CD4-positive, alpha-beta T cell treated with Interleukin-4 for 4 hours (primary cell): ENCODE measurements at places on chromosomes 5 and 9.

DNA sequence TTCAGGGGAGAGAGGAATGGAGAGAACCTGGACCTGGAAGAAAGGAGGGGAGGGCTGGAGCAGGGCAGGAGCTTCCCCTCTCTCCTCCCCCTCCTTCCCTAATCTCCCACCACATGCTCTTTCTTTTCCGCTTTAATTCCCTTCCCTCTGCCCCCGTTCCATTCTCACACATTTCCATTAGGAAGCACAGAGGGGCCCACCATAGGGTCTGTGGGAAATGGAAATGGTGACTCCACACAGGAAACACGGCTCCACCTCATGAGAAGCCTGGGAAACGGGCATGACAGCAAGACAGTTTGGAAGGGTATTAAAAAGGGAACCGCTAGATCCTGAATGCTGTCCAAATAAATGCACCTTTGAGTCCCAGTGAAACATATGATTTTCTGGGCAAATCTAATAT, 64.9 kb upstream of the ENTREP1 start:
- no peak for DNase-seq

- DNase-seq: peak; percentile 55
These were observed 177.2 kb downstream of the OSTF1 start for GRCh38 chr9:75265525-75265972.

DNA sequence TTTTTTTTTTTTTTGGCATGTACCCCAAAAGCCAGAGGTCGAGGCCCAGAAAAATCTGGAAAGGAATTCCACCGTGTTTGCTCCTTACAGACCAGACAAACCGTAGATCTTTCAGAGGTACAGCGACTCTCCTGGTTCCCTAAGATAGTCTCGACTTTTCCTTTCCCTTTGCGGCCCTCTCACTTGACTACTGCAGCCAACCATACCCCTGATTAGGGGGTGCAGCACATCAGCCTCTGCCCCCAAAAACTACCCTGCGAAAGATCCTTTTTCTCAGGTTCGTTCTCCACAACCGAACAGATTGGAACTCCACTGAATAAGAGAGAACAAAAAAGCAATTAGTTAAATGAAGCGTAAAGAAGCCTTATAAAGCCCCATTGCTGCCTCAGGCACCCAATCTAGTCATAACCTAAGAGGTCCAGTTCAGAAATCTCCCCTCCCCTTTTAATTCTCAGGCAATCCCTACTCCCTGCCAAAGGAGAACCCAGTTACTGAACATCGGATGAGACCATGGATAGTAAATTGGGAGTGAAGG, 379 bp upstream of the TICAM2 start:
- DNase-seq: no peak

- no peak for DNase-seq
These were observed 7.2 kb downstream of the NDUFS6 start for GRCh38 chr5:1808439-1808838.

- no peak for DNase-seq
These were observed 11.7 kb downstream of the MED7 start for GRCh38 chr5:157130925-157131324.

DNA sequence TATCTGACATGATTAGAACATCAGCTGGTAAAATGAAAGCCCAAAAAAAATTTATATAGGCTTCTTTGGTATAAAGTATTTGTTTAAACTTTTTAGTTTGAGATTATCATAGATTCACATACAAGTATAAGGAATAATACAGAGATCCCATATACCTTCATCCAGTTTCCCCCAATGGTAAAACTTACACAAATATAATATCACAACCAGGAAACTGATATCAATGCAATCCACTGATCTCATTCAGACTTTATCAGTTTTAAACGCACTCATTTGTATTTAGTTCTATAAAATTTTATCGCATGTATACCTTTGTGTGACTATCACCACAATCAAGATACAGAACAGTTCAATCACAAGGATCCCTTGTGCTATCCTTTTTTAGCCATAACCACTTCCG, 3.8 kb downstream of the FAM114A2 start:
- no peak for DNase-seq

- no peak for DNase-seq
These were observed at the start of gene CCDC180 for GRCh38 chr9:97307500-97308163. CCDC180 (plus strand) TSS chr9:97307659; CDS start chr9:97308064, 405 bp downstream.

- peak; percentile 7 for DNase-seq
These were observed at the start of gene SLC35D2 for GRCh38 chr9:96383165-96383942. SLC35D2 (minus strand) TSS chr9:96383711; CDS start chr9:96383634, 77 bp downstream.

- DNase-seq: no peak
These were observed 44.5 kb upstream of the DPYSL3 start for GRCh38 chr5:147554261-147554817.

DNA sequence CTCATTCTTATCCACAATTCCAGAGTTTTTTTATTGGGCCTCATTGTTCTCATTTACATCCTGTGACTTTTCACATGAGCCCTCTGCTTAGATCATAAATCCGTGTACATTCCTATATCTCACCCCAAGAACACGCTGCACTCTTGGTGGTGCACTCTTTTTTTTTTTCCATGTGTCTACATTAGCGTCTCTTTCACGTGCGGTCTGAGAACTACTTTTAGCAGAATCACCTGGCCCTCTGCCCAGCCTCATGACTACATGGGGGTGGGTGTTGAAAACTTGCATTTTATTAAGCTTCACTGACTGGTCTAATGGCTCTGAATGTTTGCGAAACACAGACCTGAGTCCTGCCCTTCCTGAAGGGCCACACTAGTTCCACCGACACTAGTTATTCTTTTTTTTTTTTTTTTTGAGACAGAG, 18.6 kb downstream of the C9orf57 start:
- DNase-seq: no peak

GRCh38 chr5:97635553-97635952, 452.5 kb upstream of the RIOK2 start:
- no peak for DNase-seq

- no peak for DNase-seq
These were observed 36.6 kb upstream of the GABRP start for GRCh38 chr5:170746961-170747340.

DNA sequence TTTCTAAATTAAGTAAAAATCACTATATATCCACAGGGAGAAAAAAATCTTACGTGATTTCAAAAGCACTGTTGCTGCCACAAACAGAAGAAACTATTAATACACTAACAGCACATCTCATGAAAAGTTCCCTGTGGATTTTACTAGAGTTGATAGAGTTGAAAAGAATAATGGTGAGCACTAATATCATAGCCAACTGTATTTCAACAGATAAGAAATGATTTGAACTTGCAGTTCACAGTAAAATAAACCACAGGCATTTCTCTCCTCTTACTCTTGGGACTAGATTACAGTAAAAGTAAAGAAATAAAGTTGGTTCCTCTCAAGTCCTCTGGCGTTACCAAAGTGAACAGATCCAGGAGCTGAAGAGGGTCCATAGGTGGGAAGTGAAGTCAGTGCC, 27.9 kb downstream of the AGTPBP1 start:
- DNase-seq: no peak

DNA sequence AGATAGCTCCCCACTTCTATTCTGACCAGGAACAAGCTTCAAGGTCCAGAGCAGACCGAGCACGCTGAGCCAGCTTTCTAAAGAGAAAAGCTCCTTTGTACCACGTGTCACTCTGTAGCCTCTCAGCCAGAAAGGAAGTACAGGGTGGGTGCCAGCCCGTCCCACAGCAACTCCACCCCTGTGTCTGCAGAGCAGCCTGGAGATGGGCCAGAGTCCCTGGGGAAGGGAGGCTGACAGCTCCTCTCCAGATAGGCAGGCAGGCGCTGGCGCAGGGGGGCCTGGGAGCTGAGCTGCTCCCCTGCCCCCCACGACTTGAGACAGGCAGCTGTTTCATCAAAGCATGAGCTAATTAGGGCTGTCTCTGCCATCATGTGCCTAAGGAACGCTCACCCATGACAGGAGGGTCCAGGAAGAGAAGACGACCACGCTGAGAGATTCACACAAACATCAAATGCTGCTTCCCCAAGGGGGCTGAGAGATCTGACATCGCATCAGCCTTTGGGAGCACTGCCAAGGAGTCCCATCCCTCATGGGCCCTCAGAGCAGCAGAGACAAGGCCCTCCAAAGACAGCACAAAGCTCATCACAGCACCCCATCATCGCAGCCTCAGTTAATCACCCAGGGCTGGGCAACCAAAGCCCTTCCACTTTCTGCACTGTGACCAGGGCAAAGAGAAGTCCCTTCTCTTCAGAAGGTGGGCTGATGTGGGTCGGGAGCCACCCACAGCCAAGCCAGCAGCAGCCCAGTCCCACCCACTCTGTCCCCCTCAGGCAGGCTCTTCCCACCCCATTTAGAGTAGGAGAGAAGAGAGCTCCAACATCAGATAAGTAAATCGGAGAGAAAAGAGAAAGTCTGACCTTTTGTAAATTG, 78.5 kb upstream of the LRRTM2 start:
- DNase-seq: peak; percentile 5

DNA sequence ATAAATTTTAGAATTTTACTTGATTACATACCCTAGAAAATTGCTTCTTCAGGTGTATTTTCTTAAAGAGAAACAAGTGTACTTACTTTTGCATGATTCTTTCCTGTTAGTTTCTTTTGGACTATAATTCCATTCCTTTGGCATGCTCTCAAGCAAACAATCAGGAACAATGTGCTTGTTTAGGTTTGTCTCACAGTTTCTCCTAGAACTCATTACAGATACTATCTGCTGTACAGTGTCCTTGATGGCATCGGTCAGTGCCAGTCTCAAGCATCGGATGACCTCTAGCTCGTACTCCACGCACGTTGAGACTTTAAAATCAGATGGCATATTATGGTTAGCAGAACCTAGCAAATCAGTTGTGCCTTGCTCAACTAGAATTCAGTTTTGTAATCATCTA, 214.9 kb downstream of the KIAA0825 start:
- DNase-seq: no peak

- DNase-seq: no peak
These were observed 31.2 kb downstream of the FGF18 start for GRCh38 chr5:171450423-171451331.

DNA sequence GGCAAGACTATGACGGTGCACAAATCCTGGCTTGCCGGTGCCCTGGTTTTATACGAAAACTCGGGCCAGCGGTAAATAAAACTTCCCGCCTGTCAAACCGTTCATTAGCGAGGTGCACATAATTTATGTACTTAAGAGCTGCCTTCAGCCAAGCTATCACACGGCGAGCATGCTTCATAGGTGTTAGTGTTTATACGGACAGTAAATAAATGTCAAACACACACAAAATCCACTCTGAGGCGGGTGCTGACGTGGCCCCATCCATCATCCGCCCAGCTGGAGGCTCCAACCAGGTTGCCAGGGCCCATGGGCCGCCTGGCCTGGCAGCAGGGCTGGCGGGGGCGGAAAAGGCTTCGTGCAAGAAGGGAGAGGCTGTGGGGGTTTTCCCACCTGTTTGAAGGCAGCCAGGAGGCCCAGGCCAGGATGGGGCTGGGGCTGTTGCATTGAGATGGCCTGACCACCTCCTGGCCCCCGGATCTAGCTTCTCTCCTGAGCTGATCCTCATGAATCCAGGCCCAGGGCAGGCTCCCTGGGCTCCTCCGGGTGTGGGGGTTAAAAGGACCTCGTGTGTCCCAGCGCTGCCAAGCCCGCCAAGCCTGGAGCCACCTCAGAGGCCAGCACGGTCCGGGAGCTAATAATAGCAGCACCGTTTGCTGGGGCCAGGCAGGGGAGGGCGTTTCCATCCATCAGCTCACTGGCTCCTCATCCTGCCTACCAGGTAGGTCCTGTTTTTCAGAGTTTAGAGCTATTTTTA, 43.2 kb downstream of the BARX1 start:
- DNase-seq: no peak
